Spinal cord (tissue), 10 donors: ENCODE measurements at places on chromosomes 11 and 22. TPM values are rescaled to one million over a fixed set of nuclear protein-coding genes. Genes with fewer than 3 reads are reported as not detected.

- H3K36me3 ChIP-seq = no peaks in the 10 kb centered on the region
- H3K27ac ChIP-seq = no peak overlapping the region
- no peaks in the 10 kb centered on the region for H3K4me1 ChIP-seq
- H3K27me3 ChIP-seq = no peaks in the 10 kb centered on the region
These were observed 274.9 kb downstream of the FAM181B start for GRCh38 chr11:82458761-82459160.

Gene CRYBB3
- not detected for total RNA-seq

- H3K4me1 ChIP-seq = peaks cover 4% of the 10 kb centered on the region
- no peak overlapping the region for H3K27ac ChIP-seq
These were observed 25.5 kb upstream of the DGKZ start for GRCh38 chr11:46321757-46322156.

- peaks cover 8% of the 10 kb centered on the region for H3K4me1 ChIP-seq
- no peak for DNase-seq
- H3K27me3 ChIP-seq = no peaks in the 10 kb centered on the region
These were observed 54.3 kb upstream of the CLMP start for GRCh38 chr11:123249354-123249753.
